ENCODE measurements at places on chromosomes 11 and 22.

- DNase-seq = no peak
These were observed 15.0 kb downstream of the DENND5A start for GRCh38 chr11:9250139-9250582.

- no peak for DNase-seq
These were observed 1.9 kb upstream of the NDUFV1 start for GRCh38 chr11:67604815-67605214.

GRCh38 chr11:86243396-86243795, 1.2 kb upstream of the EED start:
- DNase-seq = no peak

- no peak for DNase-seq
These were observed 14.4 kb downstream of the BCL9L start for GRCh38 chr11:118911113-118911879.

DNA sequence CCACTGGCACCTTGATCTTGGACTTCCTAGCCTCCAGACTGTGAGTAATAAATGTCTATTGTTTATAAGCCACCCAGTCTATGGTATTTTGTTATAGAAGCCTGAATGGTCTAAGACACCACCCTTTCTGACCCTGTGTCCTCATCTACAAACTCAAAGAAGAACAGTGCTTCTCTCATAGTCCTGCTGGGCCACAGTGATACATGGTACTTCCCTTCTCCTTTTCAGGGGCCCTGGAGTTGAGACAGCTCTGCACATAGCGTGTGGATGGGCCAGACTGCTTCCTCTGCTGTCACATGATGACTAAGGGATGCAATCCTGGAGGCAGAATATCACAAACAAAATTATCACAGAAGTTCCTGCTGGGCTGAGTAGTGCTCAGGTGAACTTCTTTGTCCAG, 5.0 kb downstream of the KCNJ11 start:
- no peak for DNase-seq

GRCh38 chr11:45110562-45110961, 35.9 kb upstream of the PRDM11 start:
- DNase-seq = no peak

DNA sequence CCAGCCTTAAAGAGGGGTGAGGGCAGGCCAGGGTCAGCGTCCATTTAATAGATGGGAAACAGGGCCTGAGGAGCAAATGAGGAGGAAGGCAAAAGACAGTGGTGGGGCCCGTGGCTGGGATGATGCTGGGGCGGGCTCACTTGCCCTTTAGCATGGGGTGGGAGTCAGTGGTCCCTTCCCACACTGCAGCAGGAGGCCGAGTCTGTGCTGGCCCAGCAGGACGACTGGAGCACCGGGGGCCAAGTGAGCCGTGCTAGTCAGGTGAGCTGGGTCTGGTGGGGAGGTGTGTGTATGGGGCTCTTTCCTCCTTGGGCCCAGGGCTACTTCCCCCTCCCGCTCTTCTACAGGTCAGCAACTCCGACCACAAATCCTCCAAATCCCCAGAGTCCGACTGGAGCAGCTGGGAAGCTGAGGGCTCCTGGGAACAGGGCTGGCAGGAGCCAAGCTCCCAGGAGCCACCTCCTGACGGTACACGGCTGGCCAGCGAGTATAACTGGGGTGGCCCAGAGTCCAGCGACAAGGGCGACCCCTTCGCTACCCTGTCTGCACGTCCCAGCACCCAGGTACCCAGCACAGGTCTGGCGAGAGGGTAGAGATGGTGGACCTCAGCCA, 12.8 kb downstream of the SCYL1 start:
- no peak for DNase-seq

DNA sequence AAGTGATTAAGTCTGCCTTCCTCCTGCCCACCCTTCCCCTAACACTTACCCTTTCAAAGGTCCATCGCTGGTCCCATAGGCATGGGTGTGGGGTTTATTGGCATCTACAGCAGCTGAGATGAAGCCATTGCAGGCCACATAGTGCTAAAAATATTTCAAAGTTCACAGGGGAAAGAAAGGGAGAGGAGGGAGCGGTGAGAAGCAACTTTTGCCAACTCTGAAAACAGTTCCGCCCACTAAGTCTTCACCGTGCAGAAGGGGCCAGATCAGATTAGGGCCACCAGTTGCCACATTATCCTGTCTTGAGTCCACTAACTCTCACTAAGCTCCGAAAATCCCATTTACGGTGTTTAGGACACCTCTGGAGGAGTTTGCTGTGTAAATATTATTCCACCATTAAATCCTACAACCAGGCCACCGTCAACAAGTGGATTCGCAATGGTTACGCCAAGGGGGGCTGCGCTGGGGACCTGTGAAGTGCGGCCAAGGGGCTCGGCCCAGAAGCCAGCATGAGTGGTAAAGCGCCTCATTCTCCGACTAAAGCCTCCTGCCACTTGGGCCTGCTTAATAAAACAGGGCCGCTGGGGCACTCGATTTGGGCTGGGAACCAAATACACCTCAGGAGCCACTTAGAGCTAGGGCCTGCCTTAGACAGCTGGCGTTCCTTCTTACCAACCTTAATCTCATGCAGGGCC, 534.9 kb downstream of the MIAT start:
- no peak for DNase-seq

GRCh38 chr11:61516191-61516590, 7.6 kb downstream of the LRRC10B start:
- DNase-seq = no peak

- no peak for DNase-seq
These were observed 1654.6 kb upstream of the RAG2 start for GRCh38 chr11:38252620-38253019.

GRCh38 chr22:22520667-22521602, 865 bp upstream of the ZNF280A start:
- DNase-seq = no peak

- DNase-seq = no peak
These were observed 62.1 kb downstream of the DDI1 start for GRCh38 chr11:104098555-104098954.

DNA sequence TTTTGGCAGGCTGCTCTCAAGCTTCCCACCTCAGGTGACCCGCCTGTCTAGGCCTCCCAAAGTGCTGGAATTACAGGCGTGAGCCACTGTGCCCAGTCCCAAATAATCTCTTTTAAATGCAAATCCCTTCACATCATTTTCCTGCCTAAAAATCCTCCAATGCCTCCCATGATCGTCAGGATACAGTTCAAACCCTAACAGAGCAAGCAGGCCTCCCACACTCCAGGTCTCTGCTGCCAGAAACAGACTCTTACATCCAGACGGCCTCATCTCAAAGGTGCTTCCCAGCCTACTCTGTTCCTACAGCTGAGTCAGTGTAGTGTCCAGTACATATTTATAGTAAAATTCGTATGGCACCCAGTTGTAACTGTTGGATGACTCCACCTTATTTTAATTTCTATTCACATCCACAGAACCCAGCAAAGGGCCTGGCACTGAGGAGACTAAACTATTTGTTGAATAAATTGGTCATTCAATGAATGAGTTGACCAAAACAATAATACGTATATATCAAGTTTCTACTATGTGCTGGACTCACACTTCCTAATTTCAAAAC, 8.2 kb downstream of the SIRT3 start:
- no peak for DNase-seq

DNA sequence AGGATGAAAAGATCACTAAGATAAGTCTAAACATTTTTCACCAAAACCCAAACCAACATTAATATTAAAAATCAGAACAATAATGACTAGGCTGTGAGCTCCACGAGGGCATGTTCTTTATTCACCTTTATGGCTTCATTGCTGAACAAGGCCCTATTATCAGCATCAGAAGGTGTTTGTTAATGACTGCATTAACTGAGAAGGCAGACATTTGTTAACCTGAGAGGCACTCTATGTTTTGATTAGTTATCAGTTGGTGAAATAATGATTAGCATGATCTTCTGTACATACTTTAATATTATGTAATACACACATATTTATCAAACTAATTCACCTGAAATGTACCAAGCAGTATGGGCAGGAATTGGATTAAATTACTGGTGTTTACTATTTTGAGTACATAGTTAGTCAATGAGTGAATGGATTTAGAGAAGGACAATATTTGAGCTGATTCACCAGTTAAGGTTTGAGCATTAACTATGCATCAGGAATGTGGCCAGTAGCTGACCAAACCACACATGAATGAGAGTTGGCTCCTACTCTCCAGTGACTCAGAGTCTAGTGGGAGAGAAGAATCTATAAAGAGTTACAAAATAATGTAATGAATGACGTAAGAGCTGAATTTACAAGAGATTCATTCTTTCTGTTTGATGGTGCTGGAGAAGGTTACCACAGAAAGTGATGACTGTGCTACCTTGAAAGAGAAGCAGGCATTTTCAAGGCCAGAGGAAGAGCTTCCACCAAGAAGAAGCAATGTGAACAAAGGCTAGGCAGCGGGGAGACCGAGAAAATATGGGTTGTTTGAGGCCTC, 6.7 kb downstream of the IL18 start:
- no peak for DNase-seq

- no peak for DNase-seq
These were observed 24.4 kb upstream of the RFPL3 start for GRCh38 chr22:32333141-32333768.

DNA sequence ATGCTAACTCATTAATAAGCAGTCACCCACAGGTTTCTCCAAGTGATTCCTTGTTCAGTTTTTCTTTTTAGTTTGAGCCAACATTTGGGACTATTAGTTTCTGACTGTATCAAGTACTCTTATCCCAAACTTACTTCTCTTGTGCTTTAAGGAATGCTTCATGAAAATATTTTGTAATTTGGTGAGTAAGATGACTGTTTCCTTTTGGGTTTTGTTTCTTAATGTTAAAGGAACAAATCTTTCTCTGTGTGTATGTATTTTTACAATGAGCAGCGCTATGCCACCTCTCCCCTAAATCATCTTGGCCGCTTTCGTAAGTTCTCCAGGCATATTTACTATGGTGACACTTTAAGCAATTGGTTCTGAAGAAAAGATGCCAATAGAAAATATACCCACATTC, 72.4 kb downstream of the LDLRAD3 start:
- DNase-seq = no peak

GRCh38 chr11:1628506-1629325, 859 bp upstream of the KRTAP5-5 start:
- DNase-seq = peak; percentile 60

- DNase-seq = no peak
These were observed 3.5 kb upstream of the MRPL48 start for GRCh38 chr11:73784080-73784634.

DNA sequence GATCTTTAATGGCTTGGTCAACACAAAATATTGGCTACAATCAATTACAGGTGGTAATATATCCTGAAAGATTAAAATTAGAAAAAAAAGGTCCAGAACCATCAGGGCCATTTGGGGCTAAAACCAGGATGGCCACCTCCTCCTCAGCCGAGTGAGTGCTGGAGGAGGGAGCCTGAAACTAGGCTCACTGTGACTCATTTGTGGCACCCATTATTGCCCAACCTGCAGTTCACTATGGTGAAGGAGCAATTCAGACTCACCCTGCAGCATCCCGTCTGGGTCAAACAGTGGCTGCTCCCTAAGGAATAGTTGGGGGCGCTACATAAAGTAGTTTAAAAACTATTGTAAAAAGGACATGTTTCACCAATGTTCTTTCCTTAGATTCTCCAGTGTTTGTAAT, 60.7 kb downstream of the GLYATL1 start:
- no peak for DNase-seq

DNA sequence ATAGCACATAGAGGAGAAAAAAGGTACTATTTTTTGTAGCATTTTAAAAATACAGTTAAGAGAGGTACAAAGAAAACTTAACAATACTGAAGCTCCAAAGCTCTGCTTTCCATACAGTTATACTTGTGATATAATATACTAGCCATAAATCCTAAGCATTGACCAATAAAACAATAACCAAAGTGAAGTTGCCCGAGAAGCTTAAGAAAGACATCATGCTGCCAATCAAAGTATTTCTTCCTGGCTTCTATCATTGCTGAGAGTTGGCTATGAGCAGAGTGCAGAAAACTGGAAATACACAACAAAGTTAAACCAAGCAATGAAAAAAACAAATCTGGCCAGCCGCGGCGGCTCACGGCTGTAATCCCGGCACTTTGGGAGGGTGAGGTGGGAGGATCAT, 84.2 kb downstream of the RBFOX2 start:
- DNase-seq = no peak

GRCh38 chr11:65814131-65814985, 19.4 kb upstream of the SNX32 start:
- no peak for DNase-seq

- DNase-seq = no peak
These were observed 40.1 kb upstream of the PPARA start for GRCh38 chr22:46110215-46110614.

- DNase-seq = peak; percentile 10
These were observed 6.0 kb downstream of the VSIG2 start for GRCh38 chr11:124745835-124746620.

GRCh38 chr11:13127161-13127560, 118.0 kb downstream of the RASSF10 start:
- no peak for DNase-seq

- DNase-seq = no peak
These were observed 40.0 kb downstream of the SBF1 start for GRCh38 chr22:50434849-50435248.

DNA sequence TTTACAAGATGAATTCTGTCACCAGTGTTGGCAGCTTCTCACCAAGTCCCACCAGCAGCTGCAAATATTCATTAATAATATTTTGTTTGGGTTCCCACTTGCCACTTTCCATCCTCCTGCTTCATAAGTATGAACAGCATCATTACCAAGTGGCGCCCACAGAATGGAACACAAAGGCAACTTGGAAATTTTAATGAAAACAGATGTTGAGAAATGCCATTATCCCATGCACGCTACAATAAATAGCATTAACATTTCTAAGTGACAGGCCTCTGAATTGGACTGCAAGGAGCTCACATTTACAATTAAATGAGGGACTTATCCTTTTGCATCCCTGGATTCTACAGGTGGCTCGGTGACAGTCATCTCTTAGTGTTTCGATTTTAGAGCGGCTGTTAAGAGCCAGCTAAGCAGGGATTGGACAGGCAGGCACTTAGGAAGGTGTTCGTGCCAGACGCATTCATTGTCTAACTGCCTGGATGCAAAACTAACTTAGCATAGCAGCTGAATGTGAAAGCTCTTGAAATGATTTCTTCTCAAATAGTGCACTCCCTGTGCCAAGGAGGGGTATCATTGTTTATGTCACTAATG, 170.3 kb downstream of the KIRREL3 start:
- no peak for DNase-seq

DNA sequence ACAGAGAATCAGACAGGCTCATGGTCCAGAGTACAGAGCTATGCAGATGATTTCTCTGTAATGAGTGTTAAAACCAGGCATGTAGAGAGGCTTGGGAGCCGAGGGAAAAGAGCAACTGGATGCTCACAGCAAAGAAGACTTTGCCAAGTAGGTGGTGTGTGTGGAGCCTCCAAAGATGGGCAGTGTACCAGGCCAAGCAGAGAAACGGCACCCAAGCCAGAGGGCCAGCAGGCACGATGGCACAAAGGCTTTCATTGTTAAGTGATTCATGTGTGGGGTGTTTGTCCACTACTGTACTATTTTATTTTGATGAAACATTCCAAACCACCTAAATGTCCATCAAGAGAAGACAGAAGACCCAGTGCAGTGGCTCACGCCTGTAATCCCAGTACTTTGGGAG, 11.1 kb downstream of the RANGAP1 start:
- DNase-seq = no peak

- peak; percentile 13 for DNase-seq
These were observed 1.4 kb upstream of the CELSR1 start for GRCh38 chr22:46538814-46539160.

- DNase-seq = no peak
These were observed 31.6 kb downstream of the SGSM3 start for GRCh38 chr22:40401981-40402406.

- DNase-seq = no peak
These were observed at the start of gene SRSF8 for GRCh38 chr11:95066716-95067038. Gene SRSF8 (plus strand): TSS chr11:95066919. CDS start chr11:95067227, 308 bp downstream.

All from stimulated activated CD4-positive, alpha-beta T cell treated with anti-CD3 and anti-CD28 coated beads, Interleukin-4, amount 100 ng/mL, for 4 hours (primary cell).